ENCODE measurements at places on chromosomes 5 and 9.

GRCh38 chr5:31106278-31106677 lies 87.2 kb upstream of the CDH6 start:
- no peak for DNase-seq

DNA sequence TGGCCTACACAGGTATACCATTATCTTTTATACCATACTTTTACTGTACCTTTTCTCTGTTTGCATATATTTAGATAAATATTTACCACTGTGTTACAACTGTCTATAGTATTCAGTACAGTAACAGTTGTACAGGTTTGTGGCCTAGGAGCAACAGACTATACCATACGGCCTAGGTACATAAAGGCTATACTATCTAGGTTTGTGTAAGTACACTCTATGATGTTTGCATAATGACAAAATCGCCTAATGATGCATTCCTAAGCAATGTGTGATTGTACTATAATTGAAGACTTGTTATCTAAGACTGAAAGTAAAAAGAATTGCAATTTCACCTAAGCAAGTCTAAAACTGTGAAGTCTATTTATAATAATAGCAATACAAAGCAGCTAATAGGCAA lies 3.9 kb downstream of the C9orf72 start:
- no peak for DNase-seq

- no peak for DNase-seq
These were observed 24.6 kb downstream of the APC start for GRCh38 chr5:112762113-112762810.

- DNase-seq: no peak
These were observed 653.7 kb downstream of the TLE1 start for GRCh38 chr9:81035601-81036000.

- no peak for DNase-seq
These were observed 180.4 kb upstream of the ACTBL2 start for GRCh38 chr5:57662991-57663390.

- no peak for DNase-seq
These were observed 34.3 kb downstream of the DNAH5 start for GRCh38 chr5:13910201-13910600.

DNA sequence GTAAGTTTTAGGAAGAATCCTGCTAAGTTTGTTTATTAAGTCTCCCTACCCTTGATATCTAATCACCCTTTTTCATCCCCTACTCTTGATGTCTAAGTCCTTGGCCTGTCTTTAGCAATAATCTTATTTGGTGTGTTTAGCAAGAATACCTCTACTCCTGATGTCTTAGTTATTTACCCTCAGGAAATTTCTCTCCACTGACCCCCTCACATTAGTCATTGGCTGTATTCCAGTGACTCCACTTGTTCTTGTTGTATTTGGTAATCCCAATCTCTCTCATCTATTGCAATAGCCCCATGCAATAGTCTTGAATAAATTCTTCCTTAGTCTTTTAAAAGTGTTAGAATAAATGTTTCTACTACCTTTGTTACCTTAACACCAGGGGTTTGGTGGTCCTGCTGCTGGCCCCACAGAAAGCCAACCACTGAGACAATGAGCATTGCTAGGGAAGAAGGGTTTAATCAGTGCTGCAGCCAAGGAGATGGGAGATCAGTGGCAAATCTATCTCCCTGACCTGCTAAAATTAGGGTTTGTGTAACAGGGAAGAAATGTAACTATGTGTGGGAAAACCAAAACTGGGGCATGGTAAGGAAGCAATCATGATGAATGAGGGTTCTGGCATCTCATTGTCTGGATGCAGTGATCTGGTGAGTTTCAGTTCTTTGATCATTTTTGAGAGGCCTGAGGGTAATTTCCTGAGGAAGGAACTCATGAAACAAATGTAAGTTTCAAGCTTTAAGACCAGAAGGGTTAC lies 236.4 kb upstream of the DAB2 start:
- no peak for DNase-seq

DNA sequence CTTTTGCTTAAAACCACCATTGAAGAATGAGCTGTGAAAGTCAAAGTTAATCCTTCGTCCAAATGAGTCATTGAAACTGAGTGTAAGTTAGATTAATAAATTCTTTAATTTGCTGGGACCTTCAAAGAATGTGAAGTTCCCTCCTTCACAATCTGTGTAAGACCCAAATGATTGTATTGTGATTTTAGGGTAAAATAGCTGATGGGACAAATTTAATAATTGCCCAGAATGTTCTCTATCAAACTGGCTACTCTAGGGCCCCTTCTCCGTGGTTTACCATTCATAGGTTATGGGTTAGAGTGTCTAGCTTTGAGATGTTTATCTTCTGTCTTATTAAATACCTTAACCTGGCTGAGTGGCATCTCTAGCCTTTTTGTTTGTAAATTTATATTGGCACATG lies 11.9 kb downstream of the C1QTNF3 start:
- no peak for DNase-seq

- DNase-seq: no peak
These were observed 19.2 kb downstream of the DOCK2 start for GRCh38 chr5:169656125-169656901.

GRCh38 chr5:66959653-66960052 lies 236.9 kb downstream of the CD180 start:
- DNase-seq: no peak

DNA sequence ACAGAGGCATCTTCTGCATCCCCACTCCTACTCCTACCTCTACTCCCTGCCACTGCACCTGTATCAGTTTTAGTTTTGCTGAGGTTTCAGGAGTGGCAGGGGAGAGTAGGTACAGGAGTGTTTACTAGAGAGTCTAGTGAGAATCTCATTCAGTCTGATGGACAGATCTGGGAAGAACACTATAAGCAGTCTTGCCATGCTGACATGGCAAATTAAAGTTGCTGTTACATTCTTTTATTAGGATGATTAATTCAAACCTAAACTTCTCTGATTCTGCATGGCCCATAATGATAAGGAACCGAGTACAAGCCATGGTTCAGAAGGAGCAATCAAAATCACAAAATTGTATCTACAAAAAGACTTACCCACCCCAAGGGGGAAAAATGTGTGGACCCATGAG lies 7.4 kb downstream of the ARSK start:
- DNase-seq: no peak

- no peak for DNase-seq
These were observed 1.1 kb downstream of the POU4F3 start for GRCh38 chr5:146339715-146340259.

DNA sequence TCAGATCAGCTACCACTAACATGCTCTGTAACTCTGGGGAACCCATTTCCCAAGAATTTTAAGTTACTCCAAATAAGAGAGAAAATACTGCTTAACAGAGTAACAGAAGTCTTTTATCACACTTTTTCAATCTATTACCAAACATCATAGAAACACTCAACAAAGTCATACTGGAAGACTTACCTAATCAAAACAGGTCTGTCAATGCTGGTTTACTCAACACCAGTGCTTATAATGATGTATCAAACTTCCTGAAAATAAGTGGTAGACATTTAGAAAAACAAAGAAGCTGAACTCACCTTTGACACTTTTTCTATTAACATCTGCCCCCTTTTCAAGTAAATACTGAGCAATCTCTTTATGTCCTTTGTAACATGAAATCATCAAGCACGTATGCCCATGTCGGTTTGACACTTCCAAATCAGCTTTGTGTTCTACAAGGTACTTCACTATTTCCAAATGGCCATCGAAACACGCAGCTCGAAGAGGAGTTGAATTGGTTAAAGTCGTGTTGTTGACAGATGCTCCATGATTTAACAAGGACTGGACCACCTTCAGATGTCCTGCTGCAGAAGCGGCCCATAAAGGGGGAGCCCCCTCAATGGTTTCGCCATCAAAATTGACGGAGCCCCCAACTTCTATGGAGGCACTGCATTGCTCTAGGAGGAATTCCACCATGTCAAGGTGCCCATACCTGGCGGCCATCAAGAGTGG lies 1.8 kb downstream of the FEM1C start:
- no peak for DNase-seq

DNA sequence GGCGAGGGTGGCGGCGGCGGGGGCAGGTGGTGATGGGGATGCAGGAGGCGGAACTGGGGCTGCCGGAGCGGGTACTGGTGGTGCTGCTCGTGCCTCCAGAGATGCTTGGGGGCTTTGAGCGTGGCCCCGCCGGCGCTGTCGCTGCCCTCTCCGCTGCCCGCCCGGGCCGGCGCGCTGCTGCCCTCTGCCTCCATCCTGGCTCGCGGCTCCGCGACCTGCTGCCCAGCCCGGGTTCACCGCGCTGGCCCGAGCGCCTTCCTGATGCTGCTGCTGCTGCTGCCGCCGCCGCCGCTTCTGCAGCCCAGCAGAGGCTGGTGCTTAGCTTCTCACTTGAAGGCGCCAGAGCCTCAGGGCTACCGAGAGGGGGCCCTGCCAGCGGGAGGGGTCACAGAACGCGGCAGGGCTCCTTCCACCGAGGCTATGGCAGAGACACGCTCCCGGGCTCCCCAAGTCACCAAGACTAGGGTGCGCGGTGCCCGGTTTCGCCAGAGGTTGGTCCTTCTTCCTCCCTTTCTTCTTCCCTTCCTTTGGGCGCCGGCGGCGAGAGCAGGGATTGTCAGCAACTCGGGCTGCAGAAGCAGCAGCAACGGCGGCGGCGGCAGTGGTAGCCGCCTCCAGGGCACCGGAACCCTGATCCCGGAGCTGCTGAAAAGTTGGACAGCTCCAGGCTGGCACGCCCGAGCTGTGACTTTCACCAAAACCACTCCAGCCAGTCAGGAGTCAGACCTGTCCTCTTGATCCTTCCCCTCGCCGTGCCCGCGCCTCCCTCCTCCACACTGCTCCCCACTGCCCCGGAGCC lies at the start of gene PDE4D:
TSS of gene PDE4D (minus strand) at position 298 of the 799 bp plus-strand sequence.
- DNase-seq: no peak

DNA sequence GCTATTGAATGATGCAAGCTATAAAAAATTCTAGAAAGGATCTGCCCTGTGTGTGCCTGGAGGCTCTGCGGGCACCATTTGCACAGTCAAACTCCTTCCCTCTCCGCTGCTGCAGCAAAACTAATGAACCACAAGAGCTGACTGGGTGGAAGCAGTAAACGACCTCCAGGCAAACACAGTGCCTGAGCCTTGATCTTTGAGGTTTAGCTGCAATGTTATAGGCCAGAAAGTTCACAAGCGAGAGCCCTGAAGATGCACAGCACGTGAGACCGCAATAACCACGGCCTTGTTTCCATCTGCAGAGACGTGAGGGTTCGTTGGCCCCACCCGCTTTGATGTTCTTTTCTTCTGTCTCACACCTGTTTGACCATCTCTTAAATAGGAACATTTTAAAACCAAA lies 69.2 kb upstream of the S1PR3 start:
- DNase-seq: peak; percentile 23

DNA sequence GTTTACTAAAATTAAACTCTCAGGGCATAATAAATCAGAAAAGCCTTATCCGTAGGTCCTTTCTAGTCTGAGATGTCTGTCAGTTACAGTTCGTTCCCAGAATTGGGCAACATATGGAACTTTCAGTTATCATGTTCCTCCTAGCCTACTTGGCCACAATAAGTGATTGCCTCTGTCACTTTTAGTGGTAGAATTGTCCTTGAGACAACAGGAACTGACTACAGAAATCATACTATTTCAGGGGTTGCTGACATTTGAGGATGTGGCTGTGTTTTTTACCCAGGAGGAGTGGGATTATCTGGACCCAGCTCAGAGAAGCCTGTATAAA lies 956 bp downstream of the ZNF189 start:
- DNase-seq: no peak

DNA sequence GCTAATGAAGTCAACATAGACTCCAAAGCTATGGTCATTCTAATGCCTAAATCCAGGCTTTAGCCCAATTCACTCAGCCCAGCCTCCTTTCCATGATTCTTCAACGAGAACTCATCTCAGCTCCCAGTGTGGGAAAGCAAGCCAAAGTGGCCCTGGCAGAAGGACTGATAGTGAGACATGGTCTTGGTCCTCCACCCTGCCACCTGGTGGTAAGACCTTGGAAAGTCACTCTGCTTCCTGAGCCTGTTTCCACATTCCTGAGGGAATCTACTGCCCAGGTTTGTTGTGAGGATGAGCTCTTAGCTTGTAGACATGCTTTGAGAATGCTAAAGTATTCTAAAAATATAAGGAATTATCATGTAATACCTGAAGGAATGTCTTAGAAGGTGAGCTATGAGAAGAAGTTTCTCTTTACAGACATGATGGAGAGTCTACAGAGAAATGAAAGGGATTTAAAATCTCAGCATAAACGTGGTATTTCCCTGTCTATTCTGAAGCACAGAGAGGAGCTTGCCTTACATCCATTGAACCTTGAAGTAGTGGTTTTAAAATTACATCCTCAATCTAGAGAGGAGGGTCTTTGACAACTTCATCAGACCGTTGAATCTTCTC lies 173.5 kb downstream of the TRIM32 start:
- no peak for DNase-seq

GRCh38 chr5:96439477-96440184 lies 6.6 kb upstream of the PCSK1 start:
- DNase-seq: no peak

- DNase-seq: no peak
These were observed 120.2 kb downstream of the ENTREP1 start for GRCh38 chr9:69445251-69445650.

DNA sequence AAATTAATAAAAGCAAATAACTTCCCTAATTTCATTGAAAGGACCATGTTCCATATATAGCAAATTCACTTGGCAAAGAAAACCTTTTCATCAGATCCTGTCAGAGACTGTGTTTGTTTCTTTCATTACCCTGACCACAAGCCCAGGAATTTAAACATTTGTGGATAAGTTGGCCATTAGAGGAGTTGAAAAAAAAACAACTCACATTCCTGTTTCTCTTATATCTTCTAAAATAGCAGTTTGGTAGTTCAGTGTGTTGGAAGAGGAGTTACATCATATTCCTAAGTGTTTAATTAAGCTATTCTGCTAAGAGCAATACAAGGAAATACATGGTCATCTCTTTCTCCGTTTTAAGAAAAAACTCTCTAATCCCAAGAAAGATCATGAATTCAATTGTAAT lies 505.6 kb downstream of the TLE1 start:
- DNase-seq: no peak

GRCh38 chr5:98110791-98111190 lies 662.7 kb upstream of the RGMB start:
- DNase-seq: no peak

DNA sequence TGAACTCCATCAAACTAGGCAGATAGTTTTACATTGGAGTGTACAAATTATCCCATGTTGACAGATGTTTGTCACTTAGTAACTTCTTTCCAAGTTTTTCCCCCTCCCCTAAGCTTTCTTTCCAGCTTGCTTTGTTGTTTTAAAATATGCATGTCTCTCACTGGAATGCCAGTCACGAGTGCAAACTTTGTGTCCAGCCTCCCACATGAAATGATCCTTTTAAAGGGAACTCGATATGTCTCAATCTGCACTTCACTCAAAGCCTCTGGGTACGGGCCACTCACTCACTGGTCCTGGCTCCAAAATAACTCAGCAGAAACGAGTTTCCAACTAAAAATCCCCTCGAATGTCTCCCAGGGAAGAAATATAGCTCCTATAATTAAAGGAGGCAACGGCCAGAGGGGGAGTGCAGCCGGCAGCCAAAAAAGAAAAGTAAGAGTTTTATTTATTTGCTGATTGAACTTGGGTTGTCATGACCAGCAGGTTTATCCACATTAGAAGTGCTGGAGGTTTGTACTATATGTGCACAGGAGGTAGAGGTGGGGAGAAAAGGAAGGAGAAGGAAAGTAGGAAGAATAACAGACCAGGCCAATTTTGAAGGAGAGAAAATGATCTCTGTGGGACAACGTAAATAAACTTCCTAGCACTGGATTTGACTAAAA lies 17.5 kb downstream of the NR2F1 start:
- DNase-seq: no peak

All from activated CD4-positive, alpha-beta T cell treated with anti-CD3 and anti-CD28 coated beads for 1 hour (primary cell).